Activated CD4-positive, alpha-beta T cell treated with anti-CD3 and anti-CD28 coated beads for 48 hours (primary cell): ENCODE measurements at places on chromosomes 13 and 19.

DNA sequence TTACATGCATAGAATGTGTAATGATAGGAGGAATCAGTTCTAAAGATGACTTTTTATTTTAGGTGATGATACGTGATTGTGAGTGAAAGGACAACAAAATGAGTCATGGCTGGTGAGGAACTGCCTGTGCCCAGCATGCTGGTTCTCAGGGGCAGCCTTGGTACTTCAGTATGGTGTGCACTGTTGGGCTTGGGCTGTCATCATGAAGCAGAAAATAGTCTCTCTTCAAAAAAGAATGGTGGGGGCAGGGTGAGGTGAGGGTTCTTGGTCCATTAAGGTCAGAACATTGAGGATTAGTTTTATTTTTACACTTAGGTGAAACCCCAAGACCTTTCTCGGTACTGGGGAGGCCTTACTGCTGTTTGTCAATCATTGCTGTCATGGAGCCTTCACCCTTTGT is 309.5 kb downstream of the MTUS2 start:
- no peak for DNase-seq

GRCh38 chr19:35775298-35776101 is at the start of gene ARHGAP33:
TSS of gene ARHGAP33 (plus strand) at chr19:35775564. CDS start at chr19:35775659, 95 bp downstream.
- peak; percentile 100 for DNase-seq

DNA sequence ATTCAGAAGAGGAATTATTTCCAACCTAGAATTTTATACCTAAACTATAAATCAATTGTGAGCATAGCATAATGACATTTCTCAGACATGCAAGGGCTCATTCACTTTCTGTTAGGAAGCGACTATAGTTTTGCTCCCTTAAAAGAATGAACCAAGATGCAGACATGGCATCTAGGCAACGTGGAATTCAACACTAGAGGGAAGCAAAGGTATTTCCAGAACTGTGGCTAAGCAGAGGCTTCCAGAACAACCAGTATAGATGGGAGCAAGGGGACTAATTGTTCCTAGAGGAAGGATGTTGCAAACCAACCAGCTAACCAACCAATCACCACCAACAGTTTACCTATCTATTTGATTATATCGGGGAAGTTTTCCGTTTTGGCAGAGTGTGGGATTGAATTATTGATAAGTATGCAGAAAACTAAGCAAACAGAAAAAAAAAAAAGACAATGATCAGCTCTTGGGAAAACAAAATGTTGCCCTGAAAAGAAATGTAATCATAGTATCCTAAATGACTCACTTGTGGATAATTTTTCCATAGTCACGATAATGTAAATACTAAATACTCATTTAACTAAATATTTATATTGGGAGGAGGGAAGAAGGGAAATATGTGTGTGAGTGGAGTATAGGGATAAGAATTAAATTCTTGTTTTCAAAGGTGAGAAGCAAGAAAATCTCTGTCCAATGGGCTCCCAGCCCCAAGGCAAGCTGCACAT is 21.1 kb downstream of the ARL11 start:
- DNase-seq, result no peak

- no peak for DNase-seq
These were observed 406 bp upstream of the EID2B start for GRCh38 chr19:39533003-39533512.

DNA sequence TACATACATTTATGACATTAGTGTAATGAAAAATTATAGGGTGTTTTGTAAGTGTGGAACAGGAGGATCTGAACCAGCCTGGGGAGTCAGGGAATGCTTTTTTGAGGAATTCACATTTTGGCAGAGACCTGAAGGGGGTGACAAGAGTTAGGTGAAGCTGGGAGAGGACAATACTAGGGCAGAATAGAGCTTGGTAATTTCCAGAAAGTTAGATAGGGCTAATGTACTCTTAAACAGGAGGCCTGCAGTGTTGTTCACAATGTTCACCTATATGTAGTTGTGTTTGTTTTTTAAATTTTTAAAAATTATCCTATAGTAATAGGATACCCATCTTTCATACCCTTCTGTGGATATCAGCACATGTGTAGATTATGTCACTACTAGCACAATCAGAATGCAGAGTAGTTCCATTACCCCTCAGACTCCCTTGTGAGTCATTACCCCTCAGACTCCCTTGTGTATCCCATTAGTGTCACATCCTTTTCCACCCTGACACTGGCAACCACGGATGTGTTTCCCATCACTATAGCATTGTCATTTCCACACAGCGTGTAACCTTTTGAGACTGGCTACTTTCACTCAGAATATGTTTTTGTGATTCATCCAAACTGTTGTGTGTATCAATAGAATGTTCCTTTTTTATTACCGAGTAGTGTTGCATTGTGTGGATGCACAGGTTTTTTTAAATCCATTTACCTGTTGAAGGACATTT is 43.1 kb downstream of the PCCA start:
- DNase-seq, result peak; percentile 67
